Amniotic epithelial cell (primary cell): ENCODE measurements at places on chromosomes 12 and 14.

- no peak for DNase-seq
Observed at GRCh38 chr14:93967637-93968250, 8.6 kb downstream of the ASB2 start.

DNA sequence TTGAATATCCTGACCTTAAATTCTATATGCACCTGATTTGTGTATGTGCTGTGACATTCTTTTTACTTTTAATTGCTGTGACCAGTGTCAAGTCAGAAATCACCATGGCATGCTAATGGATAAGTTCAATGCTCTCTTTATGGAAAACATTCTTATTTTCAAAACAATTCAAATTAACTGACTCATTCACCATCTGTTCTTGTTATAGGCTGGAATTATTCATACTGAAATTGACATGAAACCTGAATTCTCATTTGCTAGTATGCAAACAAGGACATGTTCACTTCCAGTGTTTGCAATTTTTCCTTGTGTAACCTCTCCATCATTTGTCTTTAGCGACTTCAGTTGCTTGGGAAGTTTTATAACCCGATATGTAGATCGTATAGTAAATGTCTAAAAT lies at the start of gene TAS2R30:
Gene TAS2R30 (minus strand): TSS at position 340 of the 400 bp plus-strand sequence. CDS start 400 bp downstream, outside the sequence.
- no peak for DNase-seq

GRCh38 chr12:57332646-57333312 lies 81.8 kb upstream of the STAC3 start:
- no peak for DNase-seq

GRCh38 chr14:53603994-53604393 lies 352.6 kb downstream of the BMP4 start:
- DNase-seq = no peak

DNA sequence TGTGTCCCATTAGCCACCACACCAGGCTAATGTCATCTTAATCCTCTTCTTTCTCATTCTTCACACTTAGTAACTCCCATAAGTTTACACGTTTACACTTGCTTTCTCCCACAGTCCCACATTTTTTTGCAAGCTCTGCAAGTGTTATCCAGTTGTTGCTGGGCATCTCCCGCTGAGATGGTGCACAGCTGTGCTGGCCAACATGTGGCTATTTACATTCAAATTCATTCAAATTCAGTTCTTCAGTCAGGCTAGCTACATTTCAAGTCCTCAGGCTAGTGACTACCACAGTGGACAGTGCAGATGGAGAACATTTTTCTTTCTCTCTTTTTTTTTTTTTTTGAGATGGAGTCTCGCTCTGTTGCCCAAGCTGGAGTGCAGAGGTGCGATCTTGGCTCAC lies 9.8 kb upstream of the TEAD4 start:
- no peak for DNase-seq

- no peak for DNase-seq
Observed at GRCh38 chr12:108766294-108766693, 35.0 kb upstream of the CORO1C start.

DNA sequence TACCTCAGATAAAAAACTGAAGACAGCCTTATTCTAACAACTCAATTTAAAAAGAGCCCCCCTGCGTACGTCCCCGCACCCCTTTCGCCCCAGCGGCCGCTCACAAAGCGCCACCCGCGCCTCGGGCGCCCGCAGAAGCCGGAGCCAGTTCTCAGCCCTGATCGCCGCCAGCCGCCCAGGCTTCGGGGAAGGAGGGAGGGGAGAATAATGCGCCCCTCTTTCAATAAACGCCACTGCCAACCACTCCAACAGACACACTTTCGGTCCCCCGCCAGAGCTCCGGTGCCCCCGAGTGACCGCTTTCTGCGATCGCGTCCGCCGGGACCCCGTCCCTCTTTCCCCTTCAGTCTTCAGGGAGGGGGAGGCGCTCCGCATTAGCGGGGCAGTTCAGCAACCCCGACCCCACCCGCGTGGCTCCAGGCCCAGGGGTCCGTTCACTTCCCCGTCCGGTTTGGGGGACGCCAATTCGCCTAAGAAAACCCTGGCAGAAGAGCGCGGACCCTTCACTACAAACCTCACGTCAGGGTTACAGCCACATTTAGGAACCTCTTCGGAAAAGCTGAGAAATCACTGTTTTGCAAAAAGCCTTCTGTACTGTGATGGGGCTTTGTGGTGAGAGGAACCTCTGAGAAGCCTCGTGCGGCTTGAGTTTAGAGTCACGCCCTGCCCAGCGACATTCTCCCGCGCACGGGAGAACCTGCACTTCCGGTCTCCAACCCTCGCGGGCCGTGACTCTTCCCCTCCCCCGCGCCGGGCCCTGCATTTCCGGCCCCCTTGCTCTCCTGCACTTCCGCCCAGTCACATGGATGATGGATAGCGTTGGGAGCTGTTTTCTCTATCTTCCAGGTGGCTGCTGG lies 18.7 kb downstream of the FOXG1 start:
- no peak for DNase-seq

DNA sequence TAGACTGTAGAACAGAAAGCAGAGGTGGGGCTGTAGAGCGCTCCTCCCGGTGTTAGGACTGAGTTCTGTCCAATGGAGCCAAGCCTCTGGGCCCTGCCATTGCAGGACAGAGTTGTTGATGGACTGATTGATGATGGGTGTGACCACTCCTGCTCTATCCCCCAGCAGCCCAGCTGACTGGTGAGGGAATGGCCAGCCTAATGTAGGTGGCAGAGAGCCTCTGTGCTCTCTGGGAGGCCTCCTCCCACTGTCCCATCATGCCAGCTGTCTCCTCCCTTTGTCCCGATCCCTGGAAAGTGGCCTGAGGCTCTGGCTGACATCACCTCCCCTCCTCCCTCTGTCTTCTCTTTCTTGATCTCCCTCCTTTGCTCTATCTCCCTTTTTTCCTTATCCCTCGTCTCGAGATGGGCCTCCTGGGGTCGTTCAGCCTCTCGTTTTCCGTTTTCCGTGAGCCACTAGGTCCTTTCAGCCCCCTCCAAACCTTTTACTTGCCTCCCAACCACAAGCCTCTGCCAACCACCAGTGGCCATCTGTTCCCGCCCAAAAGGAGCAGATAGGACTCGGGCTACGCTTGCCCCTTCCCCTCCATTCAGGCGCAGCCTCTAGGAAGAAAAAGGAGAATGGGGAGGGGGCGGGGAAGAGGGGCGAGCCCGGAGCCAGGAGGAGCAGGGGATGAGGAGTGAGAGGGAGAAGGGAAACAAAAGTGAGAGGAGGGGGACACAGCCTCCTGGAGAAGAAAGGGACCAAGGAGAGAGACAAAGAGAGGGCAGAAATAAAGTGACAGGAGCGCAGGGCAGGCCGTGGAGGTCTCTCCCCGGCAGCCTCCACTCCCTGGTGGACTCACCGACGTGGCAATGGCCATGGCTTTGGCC lies 572 bp downstream of the EFS start:
- no peak for DNase-seq

DNA sequence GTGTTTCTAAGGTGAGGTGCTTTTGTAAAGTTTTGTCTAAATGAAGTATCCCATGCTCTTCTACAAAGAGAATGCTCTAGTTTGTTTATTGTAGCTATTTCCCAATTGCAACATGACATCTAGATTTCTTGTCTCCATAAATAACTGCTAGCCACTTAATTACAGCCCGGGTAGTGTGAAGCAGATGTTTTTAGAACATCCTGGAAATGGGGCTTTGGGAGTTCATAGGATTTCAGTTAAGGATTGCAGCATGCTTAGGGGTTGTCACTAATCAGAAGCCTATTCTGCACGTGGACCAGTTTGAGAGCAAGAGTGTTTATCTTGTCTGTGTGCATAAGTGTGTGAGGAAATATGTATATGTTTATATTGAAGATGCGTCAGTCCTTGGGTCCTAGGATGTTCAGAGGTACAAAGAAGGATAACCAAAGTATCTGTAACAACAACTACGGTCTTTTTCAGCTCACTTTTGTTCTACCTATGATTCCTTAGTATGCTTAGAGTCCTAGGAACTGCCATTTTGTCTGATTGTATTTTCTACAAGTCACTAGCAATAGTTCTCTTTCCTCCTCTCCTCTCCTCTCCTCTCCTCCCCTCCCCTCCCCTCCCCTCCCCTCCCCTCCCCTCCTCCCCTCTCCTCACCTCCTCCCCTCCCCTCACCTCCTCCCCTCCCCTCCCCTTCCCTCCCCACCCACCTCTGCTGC lies 135.3 kb downstream of the ACSS3 start:
- peak; percentile 29 for DNase-seq

- DNase-seq = no peak
Observed at GRCh38 chr12:21801522-21802288, 27.2 kb upstream of the KCNJ8 start.

- no peak for DNase-seq
Observed at GRCh38 chr14:65471038-65471878, 58.7 kb downstream of the FUT8 start.

- no peak for DNase-seq
Observed at GRCh38 chr14:105250986-105251385, 2.7 kb downstream of the BTBD6 start.

- DNase-seq = no peak
Observed at GRCh38 chr12:58648176-58648575, 272.1 kb downstream of the LRIG3 start.

DNA sequence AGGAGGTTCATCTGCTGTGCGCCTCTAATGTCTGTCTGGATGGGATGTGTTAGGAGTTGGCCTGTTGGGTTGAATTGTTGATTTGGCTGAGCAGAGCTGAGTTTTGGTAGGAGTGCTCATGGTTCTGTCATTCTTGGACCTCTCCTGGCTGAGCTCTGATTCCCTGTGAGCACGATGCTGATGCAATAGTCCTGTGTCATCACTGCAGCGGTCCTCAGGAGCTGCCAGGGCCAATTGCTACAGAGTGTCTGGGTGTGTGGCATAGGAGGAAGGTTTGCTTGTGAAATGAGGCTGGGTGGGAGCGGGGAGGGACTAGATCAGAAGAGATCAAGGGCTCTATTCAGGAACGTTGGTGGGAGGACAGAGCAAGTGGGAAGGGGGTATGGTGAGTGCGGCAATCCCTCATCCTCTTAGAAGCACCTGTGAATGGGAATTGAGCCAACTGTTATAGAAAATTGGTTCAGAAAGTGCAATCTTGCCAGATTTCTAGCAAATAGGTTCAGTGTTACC lies 21.2 kb downstream of the PEX5 start:
- DNase-seq = no peak

- DNase-seq = no peak
Observed at GRCh38 chr12:131221061-131221956, 267.6 kb downstream of the ADGRD1 start.

DNA sequence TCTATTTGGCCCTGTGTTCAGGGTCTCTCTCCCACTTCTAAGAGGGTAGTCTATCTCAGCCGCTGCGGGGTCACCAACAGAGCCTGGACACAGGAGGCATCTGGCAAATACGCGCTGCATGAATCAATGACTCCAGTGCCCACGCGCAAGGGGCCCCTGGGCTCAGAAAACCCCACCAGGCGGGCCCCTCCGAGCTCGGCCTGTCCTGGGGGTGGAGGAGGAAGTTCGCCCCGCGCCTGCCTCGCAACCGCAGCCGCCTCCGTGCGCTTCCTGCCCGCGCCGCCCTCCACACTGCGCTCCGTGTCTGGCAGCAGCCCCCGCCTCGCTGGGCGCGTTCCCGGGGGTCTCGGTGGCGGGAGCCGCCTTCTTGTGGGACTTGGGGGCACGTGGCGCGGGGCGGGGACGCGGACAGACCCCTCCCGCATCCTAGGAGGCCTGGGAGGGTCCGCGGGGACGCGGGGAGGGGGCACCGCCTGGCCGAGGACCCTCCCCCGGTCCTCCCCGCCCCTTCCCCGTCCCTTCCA lies 811 bp upstream of the FBRSL1 start:
- no peak for DNase-seq

DNA sequence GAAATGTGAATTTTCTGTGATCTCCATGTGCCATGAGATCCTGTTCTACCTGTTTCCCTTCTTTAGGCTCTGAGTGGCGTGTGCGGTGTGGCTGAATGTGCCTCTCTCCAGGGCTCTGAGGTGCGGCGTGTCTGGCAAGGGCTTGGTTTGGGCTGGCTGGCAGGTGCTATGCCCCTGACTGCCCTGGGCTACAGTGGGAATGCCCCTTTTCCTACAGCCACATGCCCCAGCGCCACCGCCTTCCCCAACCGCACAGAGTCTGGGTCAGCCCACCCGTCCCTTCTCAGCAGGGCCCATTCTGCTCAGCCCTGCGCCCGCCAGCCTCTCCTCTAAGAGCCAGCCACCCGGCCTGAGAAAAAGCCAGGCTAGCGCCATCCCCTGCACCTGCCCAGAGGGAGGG lies 24.7 kb downstream of the BTBD6 start:
- DNase-seq = no peak

DNA sequence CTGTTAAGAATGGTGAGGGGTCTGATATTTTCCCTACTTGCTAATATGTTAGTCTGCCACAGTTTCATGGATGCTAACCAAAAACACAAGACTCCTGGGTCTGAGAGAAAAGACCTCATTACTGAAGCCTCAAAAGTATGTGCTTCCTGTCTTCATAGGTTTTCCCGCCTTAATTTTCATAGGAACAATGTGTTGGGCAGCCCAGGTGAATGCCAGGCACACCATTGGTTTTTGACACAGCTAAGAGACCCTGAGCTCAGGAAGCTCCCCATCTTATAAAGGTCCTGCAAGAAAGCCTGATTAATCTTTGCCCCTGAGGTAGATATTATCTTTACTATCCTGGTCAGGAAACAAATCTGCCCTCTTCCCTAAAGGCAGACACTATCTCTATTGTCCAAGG lies 464.1 kb downstream of the MDGA2 start:
- no peak for DNase-seq

DNA sequence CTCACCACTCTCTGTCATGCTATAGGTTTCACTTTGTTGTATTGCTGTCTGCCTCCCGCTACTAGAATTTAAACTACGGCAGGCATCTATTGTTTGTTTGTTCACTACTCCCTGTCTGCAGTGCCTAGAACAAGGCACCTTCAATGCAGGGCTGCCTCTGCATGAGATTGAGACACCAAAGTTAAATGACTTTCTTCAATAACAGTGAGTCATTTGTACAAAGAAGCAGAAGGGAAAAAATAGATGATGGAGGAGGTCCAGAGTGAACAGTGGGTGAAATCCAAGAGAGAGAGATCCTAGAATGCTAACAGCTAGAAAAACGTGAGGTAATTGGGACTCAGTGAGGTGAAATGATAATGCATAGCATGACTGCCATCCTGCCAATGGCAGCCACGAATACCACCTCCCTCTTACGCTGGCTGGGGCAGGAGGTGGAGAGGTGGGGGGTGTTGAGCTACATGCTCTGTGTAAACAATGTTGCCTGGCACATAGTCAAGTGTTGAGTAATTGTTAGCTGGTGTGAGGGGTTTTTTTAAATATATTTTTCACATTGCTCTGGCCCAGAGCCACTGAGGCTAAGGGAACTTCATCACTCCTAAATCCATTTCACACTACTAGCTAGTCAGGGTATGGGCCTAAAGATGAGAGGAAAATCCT lies 367.6 kb downstream of the RPS29 start:
- no peak for DNase-seq

DNA sequence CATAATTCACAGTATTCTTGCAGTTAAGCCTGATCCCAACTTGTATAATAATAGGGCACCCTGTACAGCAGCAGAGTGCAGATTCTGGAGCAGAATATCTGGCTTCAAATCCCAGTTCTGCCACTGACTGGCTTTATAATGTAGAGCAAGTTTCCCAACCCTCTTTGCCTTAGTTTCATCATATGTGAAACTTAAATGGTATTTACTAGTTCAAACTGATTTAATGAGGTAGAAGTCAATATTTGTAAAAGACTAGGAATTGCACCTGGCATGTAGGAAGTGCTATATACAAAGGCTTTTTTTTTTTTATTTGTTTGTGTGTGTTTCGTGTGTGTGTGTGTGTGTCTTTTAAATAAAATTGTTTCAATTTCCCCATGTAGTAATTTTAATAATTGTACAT lies 125.9 kb downstream of the CCER1 start:
- DNase-seq = no peak
